ENCODE measurements at places on chromosomes 1 and 21.

DNA sequence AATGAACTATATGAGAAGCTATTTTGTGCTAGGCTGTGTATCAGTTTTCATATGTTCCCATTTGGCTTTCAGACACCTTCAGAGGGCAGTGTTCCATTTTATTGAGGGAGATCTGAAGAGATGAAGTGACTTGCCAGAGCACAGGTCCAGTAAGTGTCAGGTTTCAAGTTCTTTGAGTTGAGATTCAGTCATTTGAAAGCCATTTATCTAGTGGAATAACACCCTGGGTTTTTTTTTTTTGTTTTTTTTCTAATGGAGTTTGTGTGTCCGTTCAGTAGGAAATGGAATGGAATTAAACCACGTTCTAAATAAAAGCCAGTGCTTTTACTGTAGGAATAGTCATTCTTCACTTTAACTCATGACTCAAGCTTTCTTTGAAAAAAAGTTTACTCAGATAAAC lies 652.9 kb upstream of the USP24 start:
- DNase-seq = no peak

DNA sequence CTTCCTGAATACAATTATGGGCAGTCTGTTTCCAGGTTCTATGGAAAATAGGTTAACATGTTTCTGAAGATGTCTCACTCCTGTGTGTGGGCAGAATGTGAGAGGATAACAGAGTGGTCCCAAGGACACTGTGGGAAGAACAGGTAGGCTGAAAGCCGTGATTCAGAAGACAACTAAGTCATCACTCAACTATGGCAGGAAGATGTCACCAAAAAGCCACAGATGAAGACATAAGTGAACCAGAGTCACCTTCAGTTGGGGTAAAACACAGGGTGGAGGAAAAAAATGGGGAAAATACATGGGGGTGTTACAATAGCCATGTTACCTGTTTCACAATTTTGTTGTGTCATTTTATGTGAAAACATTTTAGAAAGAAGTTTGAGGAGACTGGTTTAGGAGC lies 75.1 kb downstream of the UCHL5 start:
- DNase-seq = no peak

DNA sequence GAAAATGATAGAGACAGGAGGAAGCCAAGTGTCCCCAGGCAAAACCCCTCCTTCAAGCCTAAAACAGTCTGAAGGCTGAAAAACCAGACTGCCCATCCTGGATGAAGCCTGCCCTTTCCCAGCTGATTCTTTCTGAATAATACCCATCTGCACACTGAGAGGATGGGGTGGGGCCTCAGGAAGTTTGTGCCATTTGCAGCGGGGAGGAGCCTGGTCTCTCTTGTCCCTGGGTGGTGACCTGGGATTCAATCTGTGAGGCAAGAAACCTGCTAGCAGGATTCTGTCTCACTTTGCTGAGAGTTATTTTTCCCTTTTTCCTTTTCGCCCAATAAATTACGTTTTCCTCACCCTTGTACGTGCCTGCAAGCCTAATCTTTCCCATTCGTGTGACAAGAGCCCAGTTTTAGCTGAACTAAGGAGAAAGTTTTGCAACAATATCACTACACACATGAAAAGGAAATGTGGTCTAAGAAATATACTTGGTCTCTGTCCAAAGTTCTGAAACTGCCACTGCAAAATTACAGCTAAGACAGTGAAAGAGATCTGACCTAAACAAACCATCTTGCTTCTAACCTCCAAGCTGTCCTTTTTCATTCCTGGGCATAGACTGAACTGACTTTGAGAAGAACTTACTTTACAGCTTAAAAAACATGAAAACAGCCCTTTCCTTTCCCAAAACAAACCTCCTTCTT lies 105.0 kb downstream of the COP1 start:
- no peak for DNase-seq

GRCh38 chr1:7705908-7706216 lies 65.2 kb upstream of the VAMP3 start:
- no peak for DNase-seq

DNA sequence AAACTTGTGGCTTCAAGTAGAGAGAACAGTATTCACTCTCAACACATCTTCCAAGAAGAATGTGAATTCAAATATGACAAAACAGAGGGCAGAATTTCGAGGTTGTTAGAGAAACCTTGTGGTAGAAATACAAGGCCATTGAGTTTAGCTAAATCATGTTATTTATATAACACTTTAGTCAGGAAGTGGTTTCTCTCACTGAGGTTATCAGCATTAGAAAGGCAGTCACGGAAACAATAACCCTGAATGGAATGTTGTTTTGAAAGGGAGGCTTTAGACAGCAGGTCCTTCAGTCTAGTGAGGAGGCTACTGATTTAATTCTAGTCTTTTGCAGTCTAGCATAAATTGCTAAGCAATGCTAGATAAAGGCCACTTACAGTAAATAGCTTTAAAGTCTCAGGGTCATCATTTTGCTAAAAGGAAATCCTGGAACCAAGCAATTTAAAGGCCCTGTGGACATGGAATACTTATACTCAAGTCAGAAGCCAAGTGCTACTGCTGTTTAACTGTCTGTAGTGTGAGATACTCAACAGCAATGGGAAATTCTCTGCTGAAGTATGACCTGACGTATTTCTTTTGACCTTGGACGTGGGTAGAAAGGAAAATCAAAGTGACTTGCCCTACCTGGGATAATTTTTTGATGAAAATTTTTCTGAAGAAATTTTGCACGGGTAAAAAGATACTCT lies 89.0 kb upstream of the CHODL start:
- no peak for DNase-seq

- DNase-seq = no peak
Measured at GRCh38 chr1:109492779-109493178, 1.1 kb upstream of the CYB561D1 start.

DNA sequence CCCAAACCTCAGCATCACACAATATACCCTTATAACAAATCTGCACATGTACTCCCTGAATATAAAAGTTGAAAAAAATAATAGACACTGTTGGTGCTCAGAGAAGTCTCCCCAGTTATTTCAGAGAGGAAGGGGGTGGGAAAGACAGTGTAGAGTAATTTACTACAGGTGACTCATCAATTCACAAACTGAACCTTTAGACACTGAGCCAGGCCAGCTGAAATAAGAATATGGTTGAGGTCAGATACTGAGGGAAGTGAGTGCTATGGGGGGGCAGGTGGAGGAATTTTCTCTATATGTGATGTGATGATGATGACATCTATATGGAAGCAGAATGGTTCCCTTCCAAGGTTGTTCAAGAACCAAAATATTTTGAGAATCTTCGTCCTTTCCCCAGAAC lies 50.1 kb downstream of the MRPL39 start:
- no peak for DNase-seq

DNA sequence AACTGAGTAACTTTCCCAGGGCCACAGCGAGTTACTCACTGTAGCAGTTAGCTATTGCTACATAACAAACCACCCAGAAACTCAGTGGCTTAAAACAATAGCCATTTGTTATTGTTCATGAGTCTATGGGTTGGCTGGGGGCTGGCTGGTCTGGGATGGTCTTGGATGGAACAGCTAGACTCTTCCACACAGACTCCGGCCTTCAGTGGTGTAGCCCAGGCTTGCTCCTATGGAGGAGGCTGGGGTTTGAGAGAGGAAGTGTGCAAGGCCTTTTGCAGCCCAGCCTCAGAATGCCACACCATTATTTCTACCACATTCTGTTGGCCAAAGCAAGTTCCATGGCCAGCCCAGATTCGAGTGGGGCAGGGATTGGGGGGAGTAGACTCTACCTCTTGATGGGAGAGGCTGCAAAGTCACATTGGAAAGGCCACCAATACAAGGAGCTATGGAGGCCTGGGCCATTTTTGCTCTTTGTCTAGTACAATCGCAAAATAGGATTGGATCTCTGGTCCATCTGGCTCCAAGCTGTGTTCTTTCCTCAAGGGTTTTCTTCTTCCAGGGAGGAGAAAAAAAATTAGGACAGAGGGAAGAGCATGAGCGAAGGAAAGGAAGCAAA lies 37.5 kb upstream of the TTC22 start:
- no peak for DNase-seq

- DNase-seq = peak; percentile 14
Measured at GRCh38 chr1:160204526-160205241, 500 bp upstream of the PEA15 start.

- DNase-seq = no peak
Measured at GRCh38 chr1:34896612-34897011, 32.8 kb downstream of the DLGAP3 start.

DNA sequence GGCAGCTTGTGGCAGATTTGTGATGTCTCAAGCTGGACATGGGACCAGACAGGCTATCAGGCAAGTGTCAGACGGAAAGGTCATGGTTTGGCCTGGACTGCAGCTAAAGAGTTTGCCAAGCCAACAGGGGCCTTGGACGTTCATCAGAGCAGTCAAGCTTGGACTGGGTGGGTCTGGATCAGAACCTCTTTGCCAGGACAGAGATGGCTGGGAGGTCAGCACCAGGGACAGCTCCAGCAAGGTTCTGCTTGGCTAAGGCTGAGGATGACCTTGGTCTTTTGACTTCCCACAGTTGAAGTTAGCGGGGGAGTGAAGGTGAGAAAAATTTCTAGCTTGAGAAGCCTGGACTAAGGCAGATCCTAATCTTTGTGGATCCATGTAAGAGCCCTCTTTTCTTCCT lies 68.1 kb downstream of the GRIK3 start:
- DNase-seq = no peak

- DNase-seq = no peak
Measured at GRCh38 chr1:99327357-99327756, 63.1 kb downstream of the PLPPR4 start.

DNA sequence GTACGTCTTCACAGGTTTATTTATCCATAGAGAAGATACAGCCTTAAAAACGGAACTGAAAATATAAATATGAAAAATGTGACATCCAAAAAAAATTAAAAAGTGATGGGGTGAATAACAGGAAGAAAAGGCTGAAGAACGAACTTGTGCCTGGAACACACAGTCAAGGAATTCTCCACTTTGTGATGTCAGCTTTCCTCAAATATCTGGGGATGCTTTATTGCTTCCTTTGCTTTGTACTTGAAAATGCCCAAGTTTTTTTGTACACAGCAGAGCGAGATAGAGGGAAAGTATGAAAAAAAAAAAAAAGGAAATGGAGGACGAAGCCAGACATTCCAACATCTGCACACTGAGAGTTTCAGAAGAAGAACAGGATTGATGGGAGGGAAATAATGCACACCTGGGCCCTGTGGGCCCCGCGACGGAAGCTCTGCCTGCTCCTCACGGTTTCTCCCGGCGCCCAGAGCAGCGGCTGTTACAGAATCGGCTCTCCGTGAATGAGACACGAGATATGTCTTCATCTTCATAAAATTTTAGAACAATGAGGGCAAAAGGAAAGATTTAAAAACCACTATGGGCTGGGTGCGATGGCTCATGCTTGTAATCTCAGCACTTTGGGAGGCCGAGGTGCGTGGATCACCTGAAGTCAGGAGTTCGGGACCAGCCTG lies 10.0 kb upstream of the LRRC3 start:
- no peak for DNase-seq

DNA sequence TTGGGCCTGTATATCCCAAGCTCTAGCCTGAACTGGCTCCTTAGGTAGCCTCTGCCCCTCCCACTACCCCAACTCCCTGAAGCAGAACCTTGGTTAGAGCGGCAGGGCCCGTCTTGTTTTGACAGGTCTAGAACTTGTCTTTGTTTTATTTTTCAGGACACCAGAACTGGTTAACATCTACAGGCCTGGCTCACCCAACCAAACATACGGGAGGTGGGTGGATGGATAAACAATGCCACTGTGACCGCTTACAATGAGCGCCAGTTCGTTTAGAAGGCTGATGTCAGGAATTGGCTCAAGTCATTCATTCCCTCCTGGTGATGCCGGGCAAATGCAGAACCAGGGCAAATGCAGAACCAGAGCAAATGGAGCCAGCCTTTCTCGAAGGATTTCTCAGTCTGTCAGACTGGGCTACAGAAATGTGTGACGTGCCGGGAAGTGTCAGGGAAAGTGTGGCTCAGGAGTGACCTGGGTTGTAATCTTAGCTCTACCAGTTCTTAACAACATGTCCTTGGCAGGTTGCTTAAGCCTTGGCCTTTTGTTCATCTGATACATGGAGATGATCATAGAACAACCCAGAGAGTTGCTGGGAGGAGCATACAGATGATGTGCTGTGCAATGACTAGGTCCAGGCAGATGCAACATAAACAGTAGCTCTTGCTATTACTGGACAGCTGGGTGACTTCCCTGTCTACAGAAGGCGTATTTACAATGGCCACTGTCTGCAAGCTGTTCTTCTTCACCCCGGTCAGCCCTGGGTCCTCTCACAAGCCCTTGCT lies 30.5 kb upstream of the BTG2 start:
- no peak for DNase-seq

GRCh38 chr21:31180256-31181081 lies 142.2 kb upstream of the KRTAP19-8 start:
- peak; percentile 62 for DNase-seq

GRCh38 chr1:147201276-147201675 lies 23.9 kb downstream of the FMO5 start:
- DNase-seq = no peak

GRCh38 chr1:221801251-221801661 lies 59.4 kb upstream of the DUSP10 start:
- no peak for DNase-seq

DNA sequence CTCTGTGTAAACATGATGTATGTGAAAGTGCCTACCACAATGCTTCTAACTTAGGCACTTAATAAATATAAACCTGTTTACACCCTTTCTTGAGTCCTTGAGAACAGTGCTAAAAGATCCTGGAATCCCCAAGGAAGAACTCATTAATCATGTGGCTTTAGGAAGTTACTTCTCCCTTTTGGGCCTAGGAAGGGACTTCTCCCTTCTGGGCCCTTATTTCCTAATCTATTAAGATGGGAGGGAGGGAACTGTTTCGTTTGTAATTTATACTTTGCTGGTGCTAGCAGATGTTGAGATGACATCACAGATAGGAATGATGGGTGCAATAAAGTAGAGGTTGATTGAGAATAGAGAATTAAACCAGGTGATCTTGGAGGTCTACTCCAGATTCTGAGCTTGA lies 1.2 kb downstream of the BTF3L4 start:
- DNase-seq = no peak

DNA sequence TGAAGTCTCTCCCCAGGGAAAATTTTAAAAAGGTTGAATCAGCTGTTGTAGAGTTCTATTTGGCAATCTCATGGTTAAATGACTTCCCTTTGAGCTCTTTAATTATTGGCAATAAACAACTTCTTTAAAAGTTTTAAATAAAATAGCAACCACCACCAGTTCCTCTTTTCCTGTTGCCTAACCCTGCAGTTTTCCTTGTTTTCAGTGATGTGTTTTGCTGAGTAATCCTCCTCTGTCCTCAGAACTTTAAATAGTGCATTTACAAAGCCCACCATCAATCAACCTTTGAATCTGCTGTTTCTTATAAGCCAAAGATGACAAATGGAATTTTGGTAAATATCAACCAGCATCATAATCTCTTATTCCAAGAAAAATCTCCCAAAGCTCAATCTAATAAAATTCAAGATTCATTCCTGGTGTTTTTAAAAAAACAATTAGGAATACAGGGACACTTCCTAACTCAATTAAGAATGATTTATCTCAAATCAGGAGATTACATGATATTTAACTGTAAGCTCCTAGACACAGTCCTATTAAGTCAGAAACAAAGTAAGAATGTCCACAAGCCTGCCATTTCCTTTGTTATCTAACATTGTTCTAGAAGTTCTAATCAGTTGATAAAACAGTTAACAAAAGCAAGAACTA lies 14.8 kb downstream of the AVPR1B start:
- DNase-seq = no peak

GRCh38 chr1:85262985-85263384 lies 3.5 kb upstream of the C1orf52 start:
- DNase-seq = no peak
